WERI-Rb-1 (cell line): ENCODE measurements at places on chromosomes 4 and X.

DNA sequence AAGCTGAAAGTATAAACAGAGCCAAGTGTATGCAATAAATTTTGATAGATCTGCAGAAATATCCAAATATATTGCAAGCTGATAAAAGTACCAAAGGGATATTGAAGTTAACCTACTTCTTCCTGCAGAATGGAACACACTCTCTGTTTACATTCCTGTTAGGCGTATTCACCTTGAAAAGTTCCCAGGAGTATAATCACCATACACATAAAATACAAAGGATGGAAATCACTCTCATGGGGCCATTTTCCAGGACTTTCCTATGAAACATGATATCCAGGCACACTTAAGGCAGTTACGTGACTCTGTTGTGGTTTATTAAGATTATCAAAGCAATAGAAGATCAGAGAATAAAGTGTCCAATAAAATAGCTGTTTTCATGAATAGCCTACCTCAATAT, 1142.3 kb downstream of the NLGN4X start:
- no peak for DNase-seq

DNA sequence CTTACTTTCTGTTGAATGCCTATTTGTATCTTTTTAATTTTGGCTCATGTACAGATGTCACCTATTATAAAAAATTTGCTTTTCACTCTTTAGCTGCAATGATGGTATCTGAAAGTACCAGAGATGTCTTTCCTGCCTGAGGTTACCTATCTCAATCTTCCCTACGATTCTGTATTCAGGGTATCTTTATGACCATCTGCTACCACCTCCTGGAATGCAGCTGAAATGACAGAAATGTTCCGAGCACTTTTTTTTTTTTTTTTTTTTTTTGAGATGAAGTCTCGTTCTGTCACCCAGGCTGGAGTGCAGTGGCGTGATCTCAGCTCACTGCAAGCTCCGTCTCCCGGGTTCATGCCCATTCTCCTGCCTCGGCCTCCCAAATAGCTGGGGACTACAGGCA, 136.4 kb downstream of the REPS2 start:
- peak; percentile 8 for DNase-seq

DNA sequence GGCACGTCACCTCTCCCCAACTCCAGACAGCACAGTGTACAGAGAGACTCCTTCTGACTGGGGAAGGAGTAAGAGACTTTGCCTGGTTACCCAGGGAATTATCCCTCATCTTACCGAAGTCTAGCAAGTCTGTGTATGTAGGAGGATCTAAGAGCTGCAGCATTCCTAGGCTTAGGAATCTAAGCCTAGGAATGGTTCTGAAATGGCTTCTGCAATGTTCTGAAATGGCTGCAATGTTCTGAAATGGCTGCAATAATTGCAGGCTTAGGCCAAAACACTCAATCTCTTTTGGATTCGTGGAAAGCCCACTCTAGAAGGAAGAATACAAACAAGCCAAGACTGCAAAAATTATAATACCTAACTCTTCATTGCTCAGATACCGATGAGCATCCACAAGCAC, 106.4 kb downstream of the SCLT1 start:
- no peak for DNase-seq

DNA sequence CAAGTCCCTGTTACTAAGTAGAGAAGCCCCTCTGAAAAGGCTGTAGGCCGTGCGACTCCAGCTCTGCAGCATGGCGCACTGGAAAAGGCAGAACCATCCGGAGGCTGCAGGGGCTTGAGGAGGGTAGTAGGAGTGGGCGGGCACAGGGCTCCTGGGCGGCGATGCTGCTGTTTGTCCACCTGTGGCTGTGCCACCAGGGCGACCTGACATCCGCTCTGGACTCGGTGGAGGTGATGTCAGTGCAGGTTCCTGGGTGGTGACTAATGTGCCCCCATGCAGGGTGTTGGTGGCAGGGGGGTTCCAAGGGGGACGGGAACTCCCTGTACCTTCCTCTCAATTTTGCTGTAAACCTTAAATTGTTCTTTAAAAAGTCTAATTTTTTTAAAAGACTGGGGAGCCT, 58.3 kb downstream of the PCGF3 start:
- DNase-seq: no peak

GRCh38 chr4:165294907-165295306, 32.6 kb upstream of the MSMO1 start:
- no peak for DNase-seq

- no peak for DNase-seq
Observed at GRCh38 chrX:17930850-17931249, 69.8 kb upstream of the RAI2 start.

GRCh38 chr4:99209671-99210070, 9.4 kb downstream of the ADH6 start:
- no peak for DNase-seq

GRCh38 chr4:28886934-28887333, 1833.2 kb upstream of the PCDH7 start:
- DNase-seq: no peak

- no peak for DNase-seq
Observed at GRCh38 chrX:30196322-30196721, 19.0 kb upstream of the MAGEB2 start.

DNA sequence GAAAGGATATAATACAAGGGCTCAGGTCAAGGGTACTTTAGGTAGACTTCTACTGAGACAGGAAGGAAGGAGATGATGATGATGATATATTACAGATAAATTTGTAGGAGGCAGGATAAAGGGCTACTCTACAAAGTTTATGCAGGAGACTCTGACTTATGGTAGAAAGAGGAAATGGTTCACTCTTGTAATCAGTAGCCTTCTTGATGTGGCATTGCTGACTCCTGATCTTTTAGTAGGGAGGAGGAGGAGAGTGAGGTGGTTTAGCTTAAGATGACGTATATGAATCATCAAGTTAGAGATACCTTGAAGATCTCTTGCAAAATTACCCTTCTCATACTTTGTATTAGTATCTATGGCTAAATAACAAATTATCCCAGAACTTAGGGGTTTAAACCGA, 4.7 kb downstream of the BLTP1 start:
- DNase-seq: no peak

- DNase-seq: no peak
Observed at GRCh38 chr4:185835336-185835735, 23.3 kb upstream of the SORBS2 start.

- no peak for DNase-seq
Observed at GRCh38 chr4:155488691-155489090, 111.9 kb upstream of the MAP9 start.

GRCh38 chrX:24332878-24333277, 19.0 kb upstream of the SUPT20HL2 start:
- DNase-seq: no peak

GRCh38 chr4:139736661-139737060, 71.0 kb downstream of the MGST2 start:
- no peak for DNase-seq

- no peak for DNase-seq
Observed at GRCh38 chr4:32189130-32189529, 1469.0 kb downstream of the PCDH7 start.

DNA sequence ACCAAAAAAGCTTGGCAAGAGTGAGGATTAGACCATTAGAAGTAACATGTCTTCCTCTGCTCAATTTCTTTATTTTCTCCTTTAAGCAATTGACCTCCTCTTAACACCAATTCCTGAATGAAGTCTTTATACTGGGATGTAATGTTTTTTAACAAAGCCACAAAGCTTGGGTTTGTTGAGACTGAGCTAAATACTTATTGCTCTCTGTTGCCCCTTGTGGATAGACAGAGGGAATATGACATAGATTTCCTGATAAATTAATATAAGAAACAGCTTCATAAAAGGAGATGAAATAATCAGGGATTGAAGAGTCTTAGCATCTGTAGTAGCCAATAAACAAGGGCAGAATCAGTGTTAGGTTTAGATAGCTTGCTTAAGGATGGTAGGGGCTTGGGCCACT, 57.6 kb downstream of the CCDC160 start:
- DNase-seq: no peak

DNA sequence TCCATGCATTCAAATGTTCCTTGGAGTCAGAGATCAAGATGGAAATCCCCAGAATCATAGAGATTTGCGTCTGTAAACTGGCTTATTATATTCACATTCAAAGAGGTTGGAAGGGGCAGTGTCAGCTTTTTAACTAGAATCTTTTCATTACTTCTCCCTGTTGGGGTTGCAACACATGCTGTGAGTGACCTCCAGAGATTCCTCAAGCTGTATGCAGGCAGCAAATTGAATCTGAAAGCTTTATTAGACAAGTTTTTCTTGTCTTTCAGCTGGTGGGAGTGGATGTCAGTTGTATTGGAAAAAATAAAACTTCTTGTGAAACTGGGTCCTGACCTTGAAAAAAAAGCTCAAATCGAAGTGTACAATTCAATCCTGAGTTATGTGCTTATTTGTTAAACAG, 736.5 kb upstream of the FTHL17 start:
- DNase-seq: no peak

DNA sequence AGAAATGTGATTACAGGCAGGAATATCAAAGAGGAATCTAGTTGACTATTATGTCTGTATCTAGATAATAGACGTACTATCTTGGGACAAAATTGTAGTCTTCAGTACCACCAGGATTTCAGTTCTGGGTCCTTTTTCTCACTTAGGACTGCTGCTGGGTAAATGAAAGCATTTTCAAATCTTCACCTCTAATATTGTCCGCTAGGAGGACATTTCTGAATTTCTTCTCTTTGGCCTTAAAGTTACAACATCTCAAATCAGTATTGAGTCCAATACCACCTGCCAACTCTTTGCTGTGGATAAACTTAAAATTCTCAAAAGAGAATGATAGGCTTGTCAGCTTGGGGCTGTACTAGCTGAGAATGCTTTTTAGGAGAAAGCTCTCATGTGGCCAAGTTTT, 6.0 kb downstream of the FGF16 start:
- DNase-seq: no peak

DNA sequence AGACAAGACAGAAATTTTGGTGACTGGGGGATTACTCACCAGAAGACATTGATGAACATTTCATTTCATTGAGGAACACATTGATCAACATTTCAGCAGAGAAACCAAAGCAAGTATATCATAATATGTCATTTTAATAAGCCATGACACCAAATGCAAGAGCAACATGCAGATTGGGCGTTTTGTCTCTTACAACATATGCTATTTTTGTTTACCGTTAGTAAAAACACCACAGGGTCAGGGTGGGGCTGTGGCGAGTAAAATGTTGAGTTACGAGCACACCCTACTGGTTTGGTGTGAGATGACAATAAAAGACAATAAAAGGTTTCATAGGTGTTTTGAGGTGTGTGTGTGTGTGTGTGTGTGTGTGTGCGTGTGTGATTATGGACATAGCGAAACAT, 294.5 kb downstream of the PDGFC start:
- DNase-seq: peak; percentile 43

DNA sequence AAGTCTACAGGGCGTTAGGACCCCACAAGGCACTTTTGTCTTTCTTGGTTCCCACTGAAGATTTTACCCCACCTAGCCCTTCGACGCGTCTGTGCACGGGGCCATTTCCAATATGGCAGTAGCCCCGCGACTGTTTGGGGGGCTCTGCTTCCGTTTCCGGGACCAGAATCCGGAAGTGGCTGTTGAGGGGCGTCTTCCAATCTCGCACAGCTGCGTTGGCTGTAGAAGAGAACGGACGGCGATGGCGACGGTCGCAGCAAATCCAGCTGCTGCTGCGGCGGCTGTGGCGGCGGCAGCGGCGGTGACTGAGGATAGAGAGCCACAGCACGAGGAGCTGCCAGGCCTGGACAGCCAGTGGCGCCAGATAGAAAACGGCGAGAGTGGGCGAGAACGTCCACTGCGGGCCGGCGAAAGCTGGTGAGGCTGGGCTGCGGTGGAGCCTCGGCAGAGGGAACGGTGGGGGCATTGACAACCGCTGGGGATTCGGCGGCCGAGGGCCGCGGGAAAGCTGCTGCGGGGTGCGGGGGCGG, at the start of gene USP11:
Gene USP11 (plus strand): TSS at position 207 of the 530 bp plus-strand sequence. CDS start 35 bp downstream, at position 242.
- peak; percentile 60 for DNase-seq

- no peak for DNase-seq
Observed at GRCh38 chrX:110180928-110181310, 137.0 kb downstream of the AMMECR1 start.

DNA sequence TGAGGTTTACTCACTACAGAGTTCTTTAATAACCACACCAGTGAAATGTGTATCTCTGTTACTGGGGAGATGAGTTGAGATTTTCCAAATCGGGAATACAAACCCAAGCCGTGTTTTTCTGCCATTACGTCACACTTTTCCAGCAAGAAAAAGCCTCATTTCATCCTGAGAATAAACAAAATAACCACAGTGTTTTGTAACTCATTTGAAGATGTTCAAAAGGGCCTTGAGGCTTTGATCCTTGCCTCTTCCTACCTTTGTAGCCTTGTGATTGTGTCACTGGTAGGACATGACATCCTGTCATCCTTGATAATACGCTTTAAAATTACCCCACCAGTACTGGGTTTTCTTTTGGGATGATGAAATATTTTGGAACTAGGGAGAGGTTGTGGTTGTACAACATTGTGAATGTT, 2.9 kb downstream of the USP11 start:
- DNase-seq: no peak

DNA sequence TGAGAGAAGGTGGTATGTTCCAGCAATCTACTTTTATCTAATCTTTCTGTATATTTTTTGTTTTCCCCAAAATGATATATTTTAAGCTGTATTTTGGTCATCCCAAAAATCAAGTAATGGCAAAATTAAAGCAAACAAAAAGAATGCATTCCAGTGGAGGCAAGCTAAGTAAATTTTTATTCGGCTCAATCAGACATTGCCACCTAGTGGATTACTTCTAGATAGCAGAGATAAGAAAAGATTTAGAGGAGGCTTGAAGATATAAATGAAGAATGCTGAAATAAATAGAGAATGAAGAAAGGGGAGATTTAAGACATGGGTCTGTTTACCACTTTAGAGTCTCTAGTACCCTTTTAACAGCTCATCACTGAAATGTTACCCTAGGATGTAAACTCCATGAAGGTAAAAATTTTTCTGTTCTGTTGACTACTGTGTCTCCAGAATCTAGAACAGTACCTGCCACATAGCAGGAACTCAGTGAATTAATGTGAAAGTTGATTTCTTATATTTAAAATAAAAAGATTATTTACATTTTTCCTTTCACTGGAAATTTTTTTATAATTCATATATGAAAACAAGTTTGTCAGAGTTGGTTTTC, 110.9 kb upstream of the ANK2 start:
- DNase-seq: no peak

GRCh38 chr4:98928131-98928504, 815 bp downstream of the EIF4E start:
- DNase-seq: peak; percentile 90

- DNase-seq: peak; percentile 7
Observed at GRCh38 chrX:51420610-51421009, 75.8 kb downstream of the NUDT11 start.

DNA sequence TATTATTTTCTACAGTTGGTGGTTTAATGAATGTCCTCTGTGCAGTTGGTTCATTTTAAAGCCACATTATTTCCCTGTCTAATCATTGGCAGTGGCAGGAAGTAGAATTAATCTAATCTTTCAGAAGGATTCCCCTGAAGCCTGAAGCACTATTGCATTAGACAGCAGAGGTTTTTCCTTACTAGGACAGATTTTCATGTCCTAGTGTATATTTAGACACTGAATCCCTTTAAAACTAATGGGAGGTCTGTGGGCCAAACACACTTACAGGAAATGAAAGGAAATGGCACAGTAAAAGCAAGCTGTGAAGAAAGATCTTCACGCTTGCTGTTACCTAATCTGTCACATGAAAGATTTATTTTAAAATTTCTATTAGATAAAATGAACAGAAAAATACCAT, 165.2 kb downstream of the SLC39A8 start:
- no peak for DNase-seq
